Frontal cortex (tissue), 4 donors: ENCODE measurements at places on chromosomes 16 and 17. TPM values are rescaled to one million over a fixed set of nuclear protein-coding genes. Genes with fewer than 3 reads are reported as not detected.

DNA sequence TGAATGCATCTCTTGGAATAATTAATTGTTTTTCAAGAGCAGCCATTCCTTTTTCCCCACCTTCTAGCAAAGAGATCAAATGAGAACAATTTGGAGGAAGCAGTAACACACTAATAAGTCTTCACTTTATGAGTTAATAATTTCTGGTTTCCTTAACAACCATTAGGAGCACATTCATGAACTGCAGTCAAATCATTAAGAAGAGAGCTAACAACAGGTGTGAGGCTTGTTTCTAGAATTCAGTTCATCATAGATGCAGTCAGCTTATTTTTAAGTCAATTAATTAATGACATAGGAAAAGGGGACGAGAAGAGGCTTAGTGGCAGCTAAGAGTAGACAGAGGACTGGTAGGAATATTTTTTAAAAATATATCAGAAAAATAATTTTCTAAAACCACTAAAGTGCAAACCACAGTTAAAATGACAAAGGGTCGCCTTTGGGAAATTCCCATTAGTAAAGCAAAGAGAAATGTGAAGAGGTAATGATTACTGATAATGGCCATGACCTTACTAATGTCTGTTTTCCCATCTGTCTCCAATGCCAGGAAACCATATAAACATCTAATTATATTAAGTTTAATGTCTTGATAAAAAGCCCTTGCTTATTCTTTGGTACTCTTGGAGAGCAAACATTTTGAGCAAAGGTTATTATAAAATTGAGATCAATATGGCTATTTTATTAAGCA, 184.2 kb downstream of the KCNJ2 start:
- DNase-seq: no peak

DNA sequence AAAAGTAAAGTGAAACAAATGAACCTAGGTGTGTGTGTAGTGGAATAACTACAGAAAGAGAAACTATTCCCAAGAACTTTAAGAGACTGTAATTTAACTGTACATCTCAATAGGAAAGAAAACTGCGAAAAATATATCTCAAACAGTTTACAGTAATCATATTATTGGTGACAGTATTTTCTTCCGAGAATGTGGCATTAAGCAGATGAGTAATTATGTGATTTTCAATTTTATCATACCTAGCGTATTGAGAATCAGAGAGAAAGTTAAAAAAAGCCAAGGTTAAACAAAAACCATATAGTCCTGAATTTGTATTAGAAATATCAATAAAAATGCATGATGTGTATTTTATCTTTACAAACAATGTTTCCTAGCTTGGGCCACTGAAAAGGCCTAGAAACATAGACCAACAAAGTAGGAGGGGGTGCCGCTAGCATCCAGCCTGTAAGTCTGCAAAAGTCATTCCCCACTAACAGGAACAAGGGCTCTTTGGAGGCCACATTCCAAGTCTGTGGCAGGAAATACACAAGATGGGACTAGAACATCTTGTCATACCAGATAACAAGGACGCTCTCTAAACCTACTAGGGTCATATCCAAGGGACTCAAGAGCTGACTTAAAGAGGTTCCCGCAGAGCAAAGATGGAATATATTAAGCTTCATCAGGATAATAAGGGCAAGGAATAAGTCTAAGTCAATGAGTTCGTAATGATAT, 20.5 kb downstream of the RNF157 start:
- DNase-seq: no peak

DNA sequence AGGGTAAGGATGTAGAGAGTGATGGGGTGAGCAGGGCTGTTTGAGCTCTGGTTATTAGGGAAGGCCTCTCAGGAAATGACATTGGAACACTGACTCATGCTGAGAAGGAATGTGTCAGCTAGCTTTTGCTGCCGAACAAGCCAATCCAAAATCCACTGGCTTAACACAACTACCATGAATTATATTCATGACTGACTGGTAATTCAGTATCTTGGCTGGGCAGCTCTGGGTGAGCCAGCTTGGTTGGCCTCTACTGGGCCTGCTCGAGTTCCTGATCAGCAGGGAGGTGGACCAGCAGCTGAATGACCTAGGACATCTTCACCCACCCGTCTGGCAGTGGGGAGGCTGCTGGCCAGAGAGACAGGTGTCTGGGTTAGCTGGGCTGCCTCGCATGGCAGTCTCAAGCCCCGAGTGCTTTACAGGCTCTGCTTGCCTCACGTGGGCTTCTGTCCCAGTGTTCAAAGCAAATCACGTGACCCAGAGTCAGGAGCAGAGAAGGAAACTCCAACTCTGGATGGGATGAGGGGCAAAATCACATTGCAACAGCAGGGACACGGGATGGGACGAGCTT, 209.4 kb downstream of the KATNIP start:
- DNase-seq: no peak

DNA sequence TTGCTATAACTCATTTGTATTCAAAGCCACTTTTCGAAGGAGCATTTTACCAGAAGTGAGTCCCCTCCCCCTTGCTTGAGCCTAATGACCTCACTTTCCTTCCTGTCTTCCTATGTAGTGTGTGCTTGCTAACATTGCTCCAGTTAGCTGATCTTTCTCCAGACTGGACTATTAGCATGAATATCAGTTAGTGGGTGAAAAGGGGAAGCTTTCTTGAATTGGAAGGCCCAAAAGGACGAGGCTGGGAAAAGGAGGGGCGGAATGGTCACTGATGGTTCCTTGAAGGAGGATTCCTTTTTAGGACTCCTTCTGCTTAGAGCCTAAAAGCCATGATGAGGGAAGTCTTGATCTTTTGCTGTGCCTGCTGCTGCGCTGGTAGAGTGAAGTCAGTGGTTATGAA, 11.9 kb downstream of the MAP3K3 start:
- DNase-seq: no peak

Gene KRTAP4-6
- total RNA-seq: not detected

Gene KCNJ12
- 0.82 TPM for total RNA-seq

- DNase-seq: no peak
Observed at GRCh38 chr16:54957403-54958166, 26.9 kb downstream of the IRX5 start.

DNA sequence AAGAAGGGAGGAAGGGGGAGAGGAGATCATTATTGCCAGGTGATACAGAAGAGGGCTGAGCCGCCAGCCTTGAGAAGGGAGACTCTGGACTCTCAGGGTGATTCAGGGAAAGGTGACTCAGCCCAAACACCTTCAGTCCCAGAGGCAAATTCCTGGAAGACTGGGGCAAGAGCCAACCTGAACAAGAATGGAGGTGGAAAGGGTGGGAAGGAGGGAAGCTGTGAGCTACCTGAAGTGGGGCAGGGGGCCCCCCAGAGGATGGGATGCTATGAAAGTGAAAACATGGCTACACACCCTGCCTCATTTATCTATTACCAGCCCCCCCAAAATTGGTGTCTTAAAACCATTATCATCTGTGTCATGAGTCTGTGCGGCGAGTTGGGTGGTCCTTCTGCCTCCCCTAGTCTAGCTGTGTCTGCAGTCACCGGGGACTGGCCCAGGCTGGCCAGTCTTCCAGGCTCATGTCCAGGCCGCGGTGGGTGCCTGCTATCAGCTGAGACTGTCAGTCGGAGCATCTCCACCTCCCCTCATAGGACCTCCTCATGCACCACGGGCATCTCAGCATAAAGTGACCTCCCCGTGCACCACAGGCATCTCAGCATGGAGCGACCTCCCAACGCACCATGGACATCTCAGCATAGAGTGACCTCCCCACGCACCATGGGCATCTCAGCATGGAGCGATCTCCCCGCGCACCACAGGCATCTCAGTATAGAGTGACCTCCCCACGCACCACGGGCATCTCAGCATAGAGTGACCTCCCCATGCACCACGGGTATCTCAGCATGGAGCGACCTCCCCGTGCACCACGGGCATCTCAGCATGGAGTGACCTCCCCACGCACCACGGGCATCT, 3.2 kb upstream of the SLC47A2 start:
- DNase-seq: no peak

GRCh38 chr17:64460955-64461354, 12.0 kb downstream of the MILR1 start:
- DNase-seq: no peak

Gene SLC12A3
- not detected for total RNA-seq

GRCh38 chr17:66165537-66166123, 26.3 kb downstream of the CEP112 start:
- DNase-seq: peak; percentile 16

- no peak for DNase-seq
Observed at GRCh38 chr17:57438066-57438731, 181.9 kb downstream of the MSI2 start.

- DNase-seq: no peak
Observed at GRCh38 chr17:66939461-66940114, 24.9 kb upstream of the CACNG4 start.

Gene G6PC3
- 11.4 TPM for total RNA-seq

Gene PHOSPHO1
- 1.6 TPM for total RNA-seq

GRCh38 chr17:81680150-81680549, 3.4 kb downstream of the ARL16 start:
- no peak for DNase-seq

Gene HAP1
- under 0.01 TPM for total RNA-seq

GRCh38 chr17:66578781-66579489, 256.0 kb upstream of the CACNG5 start:
- DNase-seq: no peak

GRCh38 chr17:49851387-49852291, 3.8 kb upstream of the TAC4 start:
- no peak for DNase-seq

- no peak for DNase-seq
Observed at GRCh38 chr16:138049-138417, 440 bp downstream of the NPRL3 start.

DNA sequence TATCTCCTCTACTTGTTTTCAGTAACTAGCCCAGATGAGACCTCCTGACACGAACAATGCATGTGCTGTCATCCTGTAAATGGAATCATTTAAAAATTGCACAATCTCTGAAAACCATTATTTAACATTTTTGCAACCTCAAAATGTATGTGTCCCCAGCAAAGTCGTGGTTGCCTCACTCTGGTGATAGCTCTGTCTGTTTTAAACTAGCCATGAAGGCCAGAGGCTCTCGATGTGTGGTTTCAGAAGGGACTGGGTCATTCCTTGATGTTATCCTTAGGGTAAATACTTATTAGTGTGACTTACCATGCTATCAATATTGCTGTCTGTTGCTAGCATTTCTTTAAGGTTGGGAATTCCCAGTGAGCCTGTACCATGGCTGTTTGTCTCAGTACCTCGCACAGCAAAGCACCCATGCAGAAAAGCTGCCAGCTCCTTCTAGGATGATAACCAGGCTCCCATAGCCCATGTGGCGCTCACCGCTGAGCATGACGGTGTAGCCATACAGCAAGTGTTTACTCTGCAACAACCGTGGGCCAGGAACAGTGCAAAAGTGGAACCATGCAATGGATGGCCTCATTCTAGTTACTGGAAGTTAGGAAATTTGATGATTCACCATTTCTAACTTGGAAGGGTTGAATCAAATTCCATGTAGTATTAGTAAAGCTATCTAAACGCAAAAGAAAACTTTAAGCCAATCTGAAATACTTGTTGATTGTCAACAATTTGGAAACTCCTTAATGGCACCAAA, 2.9 kb upstream of the PGS1 start:
- no peak for DNase-seq

DNA sequence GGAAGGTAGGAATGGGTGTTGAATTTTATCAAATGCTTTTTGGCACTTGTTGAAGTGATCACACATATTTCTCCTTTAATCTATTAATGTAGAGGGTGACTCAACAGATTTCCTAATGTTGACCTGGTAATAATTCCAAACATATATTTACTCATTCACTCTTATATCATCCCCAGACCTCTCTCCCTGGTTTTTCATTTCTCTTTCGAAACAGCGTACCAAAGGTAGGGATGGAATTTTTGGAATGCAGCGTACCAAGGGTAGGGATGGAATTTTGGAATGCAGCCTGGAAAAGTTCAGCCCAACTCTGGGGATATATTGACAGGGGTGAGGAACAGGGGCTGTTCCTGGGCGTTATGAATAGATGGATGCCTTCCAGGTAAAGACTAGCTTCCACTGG, 7.3 kb downstream of the KIF18B start:
- DNase-seq: no peak

GRCh38 chr16:86432691-86433090, 77.6 kb upstream of the FOXF1 start:
- no peak for DNase-seq

GRCh38 chr17:76276069-76276431, 10.9 kb downstream of the UBALD2 start:
- no peak for DNase-seq

GRCh38 chr16:9075299-9076071, 16.0 kb upstream of the HAPSTR1 start:
- no peak for DNase-seq

GRCh38 chr16:85149776-85150175, 37.5 kb upstream of the CIBAR2 start:
- DNase-seq: no peak

Gene FMNL1
- total RNA-seq: 4.1 TPM

- DNase-seq: no peak
Observed at GRCh38 chr16:27736431-27736830, 186.5 kb downstream of the KATNIP start.

GRCh38 chr17:78013683-78014467, 55.4 kb downstream of the TNRC6C start:
- DNase-seq: peak; percentile 50

DNA sequence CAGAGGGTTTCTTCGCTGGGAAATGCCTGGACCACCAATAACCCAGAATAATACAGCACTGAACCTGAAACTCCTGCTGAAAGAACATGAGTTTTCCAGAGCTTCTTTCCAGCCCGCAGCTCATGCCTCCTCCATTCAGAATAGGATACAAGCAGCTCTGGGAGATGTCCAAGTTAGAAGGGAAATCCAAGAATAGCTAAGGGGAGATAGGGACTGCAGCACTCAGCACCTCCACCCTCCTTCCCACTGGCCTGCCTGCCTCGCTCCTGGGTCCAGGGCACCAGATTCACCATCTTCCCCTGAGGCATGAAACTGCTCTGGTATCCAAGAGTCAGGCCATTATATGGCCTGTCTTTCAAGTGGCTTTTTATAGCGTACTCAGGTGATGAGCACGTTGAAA, 4.1 kb downstream of the KRT31 start:
- no peak for DNase-seq

DNA sequence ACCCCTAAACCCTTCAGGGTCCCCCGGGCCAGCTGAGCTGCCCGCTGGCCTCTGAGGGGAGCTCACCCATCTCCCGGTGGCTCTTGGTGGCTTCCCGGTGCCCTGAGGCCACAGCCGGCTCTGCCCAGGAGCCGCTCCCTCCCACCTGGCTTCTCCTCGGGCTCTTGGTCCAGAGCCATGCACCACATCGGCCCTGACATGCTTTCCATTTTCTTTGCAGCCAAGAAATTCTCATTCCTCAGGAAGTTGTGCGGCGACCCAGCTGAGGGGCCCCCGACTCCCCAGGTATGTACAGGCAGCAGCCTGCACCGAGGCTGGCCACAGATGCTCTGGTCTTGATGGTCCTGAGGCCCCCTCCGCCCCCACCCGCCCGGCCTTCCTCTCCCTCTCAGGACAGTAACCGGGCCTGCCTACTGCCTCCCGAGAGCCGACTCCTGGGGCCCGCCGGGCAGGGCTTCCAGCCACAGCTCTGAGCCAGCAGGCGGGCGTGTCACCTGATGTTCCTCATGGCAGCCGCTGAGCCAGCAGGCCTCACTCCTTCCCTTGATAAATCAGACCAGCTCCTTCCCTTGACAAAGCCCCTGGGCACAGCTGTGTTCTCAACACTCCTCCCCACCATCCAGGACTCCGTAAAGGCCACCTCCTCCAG, 28.4 kb upstream of the ZFPM1 start:
- DNase-seq: no peak
